ENCODE measurements at places on chromosomes 6 and 20.

GRCh38 chr20:45368221-45368980 is 5.4 kb downstream of the SYS1 start:
- no peak for DNase-seq

DNA sequence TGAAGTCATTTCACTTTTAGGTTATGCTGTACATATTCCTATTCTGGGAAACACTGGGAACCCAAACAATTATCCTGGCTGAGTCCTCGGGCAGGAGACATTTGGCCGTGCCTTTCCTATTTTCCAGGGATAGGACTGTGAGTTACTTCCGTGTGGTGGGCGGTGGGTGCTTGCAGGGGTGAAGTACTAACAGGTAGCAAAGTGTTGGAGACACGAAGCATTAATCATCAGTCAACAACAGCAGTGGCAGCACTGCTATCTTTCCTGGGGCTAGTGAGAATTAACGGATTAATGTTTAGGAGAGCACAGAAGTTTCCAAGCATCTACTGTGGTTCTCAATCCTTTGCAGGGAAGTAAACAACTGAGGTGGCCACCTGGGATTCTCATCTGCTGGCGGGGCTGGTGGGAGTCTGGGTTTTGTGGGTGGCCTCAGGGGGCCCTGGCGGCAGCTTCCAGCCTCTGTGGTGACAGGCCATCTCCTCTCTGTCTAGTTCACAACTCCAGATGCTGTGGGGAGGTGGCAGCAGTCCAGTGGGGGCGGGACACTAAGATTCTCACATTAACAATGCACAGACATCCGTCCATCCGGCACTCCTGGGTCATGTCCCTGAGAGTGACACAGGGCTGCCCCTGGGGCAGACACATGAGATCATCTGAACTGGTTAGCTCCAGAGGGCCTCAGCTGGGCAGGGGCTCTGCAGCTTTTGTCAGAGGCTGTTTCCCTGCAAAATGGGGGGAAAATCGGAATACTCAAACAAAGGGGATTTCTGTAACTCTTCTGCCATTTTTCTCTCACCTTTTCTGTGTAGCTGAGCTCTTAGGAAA is 90.9 kb downstream of the GJA10 start:
- DNase-seq: no peak

DNA sequence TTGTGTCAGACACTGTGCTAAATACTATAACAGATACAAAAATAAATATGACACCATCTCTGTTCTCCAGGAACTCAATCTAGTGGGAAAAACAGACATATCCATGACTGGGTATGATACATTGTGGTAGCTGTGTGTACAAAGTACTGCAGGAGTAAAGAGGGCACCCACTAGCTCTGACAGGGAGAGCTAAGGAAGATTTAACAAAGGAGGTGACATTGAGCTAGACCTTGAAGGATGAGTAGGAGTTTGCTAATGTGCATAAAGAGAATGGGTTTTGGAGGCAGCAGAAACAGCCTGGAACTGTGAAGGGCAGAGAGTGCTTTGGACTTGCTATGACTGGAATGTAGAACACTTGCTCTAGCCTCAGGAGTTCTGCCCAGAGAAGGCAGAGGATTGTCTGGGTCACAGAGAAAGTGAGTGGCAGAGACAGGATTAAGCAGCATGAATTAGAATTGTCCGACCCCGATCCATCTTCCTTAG is 14.4 kb downstream of the MMP24 start:
- DNase-seq: no peak

DNA sequence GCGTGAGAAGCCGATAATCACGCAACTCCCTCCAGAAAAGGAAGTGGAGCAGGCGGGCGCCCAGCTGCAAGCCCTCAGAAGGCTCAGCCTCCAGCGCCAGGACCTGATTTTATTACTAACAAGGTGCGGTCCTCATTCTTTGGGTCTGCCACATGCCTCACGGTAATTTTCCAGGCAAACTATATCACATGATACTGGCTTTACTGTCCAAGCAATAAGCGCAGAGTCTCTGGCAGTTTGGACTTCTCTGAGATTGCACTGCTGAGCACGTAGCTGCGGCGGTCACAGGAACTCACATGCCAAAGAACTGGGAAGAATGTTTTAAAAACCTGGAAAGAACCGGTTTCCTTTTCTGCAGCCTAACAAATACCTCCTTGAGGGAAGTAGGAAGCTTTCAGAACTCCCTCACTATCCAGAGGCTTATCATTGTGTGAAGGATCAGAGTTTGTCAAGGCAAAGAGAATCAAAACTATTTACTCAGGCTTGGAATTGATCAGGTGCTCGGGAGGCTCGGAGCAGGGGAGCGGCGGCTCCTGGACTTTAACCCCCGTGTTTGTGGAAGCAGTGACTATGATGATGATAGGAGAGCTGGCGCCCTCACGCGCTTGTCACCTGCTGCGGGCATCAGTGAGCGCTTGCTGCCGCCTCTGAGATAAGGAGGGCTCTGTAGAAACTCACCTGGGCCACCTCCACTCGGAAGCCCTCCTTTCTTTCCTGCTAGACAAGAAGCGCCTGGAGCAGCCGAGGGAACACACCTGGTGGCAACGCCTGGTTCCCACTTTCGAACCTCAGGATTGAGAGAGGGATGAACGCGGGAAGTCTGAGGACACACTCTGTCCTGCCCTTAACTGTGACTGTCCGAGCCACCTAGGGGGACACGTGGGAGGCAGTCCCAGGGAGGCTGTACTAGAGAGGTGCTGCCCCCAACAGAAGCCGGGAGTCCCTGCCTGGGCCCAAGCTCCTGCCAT is 27.2 kb upstream of the SYNJ2 start:
- DNase-seq: no peak

DNA sequence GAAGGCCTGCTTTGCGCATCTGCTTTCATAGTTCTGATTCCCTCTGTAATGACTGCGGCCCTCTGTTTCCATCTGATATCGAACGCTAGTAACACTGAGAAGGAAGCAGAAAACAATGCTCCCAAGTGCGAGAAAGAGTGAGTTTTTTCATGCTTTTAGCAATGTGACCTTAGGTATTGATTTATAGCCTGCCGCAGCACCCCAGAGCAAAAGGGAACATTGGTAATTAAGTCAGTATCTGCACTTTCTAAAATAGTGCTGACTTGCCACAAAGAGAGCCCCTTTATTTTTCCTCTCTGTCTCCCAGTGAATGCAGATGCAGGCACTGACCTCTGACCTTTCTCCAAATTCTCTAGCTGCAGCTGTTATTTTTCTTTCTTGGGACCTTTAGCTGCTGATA is 129.8 kb downstream of the HDGFL1 start:
- no peak for DNase-seq
